Stimulated activated CD8-positive, alpha-beta memory T cell treated with anti-CD3 and anti-CD28 coated beads, Interleukin-12 subunit alpha, Interleukin-12 subunit beta, amount 100 ng/mL, for 4 hours (primary cell): ENCODE measurements at places on chromosomes 6 and 20.

- DNase-seq: no peak
Observed at GRCh38 chr6:3449750-3450305, 7.0 kb downstream of the SLC22A23 start.

DNA sequence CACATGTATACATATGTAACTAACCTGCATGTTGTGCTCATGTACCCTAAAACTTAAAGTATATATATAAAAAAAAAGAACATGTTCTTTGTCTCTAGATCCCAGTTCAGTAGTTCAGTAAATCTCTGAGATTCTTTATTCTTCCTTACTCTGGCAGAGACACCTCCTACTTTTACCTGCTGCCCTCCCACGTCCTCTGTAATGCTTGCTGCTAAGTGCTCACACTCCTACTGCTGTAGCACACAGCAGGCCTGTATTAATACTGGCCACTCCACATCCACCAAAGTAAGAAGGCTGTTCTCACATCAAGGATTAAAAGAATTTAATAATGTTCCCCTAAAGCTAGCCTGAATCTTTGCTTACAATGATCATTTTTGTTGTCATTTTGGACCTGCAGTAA, 648.4 kb upstream of the EYS start:
- no peak for DNase-seq

DNA sequence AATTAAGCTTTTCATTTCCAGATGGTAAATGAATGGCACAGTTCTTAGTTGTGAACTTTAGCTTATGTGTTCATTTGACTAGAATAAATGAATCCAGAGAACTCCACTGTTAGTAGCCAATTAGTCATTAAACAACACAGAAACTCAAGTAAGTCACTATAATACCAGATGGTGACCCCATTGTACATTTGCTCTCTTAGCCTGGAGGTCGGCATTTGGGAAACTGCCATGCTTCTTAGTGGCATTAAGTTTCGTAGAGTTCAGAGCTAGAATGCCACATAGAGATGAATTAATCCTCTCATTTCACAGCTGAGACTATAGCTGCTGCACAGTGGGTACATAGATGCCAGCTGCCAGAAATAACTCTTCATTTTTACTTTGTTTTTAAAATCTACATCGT, 10.8 kb upstream of the DTNBP1 start:
- DNase-seq: no peak

- no peak for DNase-seq
Observed at GRCh38 chr6:97029056-97029455, 104.5 kb downstream of the KLHL32 start.

DNA sequence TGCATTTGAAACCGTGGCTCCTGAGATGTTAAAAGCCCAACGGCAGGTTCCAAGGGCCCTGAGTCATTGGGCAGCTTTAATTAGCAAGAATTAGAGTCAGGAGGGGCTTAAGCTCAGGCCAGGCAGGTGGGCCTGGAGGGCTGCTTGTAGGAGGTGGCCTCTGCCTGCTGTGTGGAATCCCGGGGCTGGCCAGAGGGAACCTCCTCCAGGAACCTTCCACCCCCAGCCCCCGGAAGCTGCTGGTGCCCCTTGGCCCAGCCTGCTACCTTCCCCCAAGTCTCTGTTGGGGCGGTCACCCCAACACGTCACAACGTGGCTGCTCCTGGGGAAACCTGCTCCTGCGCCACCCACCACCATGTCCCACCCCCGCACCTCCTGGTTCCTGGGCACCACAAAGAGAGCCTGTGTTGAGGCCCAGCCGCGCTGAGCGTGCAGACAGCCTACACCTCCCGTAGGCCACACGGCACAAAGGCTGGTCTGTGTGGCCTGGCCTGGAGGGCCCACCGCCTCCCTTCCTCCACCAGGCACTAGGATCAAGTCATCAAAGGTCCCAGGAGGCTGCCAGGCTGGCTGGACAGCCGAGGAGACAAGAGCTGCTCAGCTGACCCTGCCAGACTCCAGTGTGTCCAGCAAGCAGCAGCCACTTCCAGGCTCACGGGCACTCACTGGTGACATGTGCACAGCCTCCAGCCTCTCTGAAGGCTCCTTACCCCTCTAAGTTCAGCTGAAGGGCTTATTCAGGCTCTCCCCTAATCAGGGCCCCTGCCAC, 86.3 kb downstream of the SNX5 start:
- DNase-seq: no peak

- no peak for DNase-seq
Observed at GRCh38 chr6:53524455-53524815, 20.5 kb downstream of the GCLC start.

DNA sequence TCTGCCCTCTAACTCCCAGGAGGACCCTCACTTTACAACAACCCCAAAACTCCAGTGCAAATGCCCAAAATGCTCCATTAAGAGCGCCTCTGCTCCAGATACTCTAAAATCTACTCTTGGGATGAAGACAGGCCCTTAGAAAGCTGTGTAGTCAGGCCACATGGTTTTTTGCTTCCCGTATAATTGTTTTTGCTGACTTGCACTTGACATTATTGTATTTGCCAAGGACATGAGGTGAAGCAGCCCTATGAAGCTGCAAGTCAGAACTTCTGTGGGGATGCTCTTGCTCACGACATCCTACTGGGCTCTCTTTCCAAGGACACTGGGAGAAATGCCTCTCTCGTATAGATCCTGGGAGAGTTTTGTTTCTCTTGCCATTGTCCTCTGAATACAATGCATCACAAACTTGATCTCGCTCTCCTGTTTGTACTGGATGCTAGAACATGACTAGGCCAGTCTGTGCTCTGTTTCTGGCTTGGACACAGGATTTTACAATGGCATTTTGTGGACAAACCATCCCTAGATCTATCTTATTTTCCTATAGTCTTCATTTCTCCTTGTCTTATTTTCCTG, 177.2 kb upstream of the DTNBP1 start:
- DNase-seq: no peak

- no peak for DNase-seq
Observed at GRCh38 chr6:75493400-75494064, at the start of gene FILIP1. Gene FILIP1 (minus strand): TSS chr6:75493800. CDS start chr6:75414972, 78,828 bp downstream.

DNA sequence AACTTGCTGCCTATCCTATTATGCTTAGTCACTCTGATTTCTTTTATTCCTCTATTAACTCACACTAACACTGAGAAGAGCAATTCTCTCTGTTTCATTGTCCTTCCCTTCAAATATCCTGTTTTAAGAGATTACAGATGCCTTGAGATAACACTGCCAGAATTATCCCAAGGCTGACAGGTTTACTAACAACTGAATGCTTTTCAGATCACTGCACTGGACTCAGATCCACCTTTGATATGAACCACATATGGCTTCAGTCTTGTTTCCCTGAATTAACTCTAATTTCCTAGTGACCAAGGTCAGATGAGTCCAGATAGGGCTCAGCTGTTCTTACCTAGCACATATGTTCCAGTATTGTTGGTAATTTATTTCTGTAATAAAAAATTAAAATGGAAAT, 633.1 kb downstream of the GRIK2 start:
- no peak for DNase-seq

DNA sequence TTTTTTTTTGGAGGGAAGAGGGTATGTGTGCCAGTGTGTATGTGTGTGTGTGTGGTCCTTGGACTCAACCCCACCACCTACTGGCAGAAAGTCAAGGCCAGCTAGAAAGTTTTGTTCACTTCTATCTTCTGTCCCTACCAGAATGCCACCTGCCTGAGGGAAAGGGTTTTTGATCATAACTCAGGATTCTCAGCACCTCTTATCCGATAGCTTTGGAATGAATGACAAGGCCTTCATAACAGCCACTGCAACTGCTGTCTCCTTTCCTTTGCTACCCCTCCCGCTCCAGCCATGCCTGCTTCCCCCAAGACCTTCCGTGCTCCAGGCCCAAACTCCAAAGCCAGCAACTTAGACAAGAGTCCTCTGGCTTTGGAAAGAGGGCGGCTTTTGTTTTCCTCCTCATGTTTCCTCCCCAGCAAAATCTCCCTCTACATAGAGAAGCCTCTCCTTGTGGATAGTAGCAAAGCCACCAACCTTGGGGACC, 18.7 kb downstream of the BTN3A1 start:
- DNase-seq: no peak

- no peak for DNase-seq
Observed at GRCh38 chr20:38935967-38936407, 9.8 kb downstream of the FAM83D start.

- no peak for DNase-seq
Observed at GRCh38 chr6:83169106-83169505, 24.0 kb downstream of the PGM3 start.

DNA sequence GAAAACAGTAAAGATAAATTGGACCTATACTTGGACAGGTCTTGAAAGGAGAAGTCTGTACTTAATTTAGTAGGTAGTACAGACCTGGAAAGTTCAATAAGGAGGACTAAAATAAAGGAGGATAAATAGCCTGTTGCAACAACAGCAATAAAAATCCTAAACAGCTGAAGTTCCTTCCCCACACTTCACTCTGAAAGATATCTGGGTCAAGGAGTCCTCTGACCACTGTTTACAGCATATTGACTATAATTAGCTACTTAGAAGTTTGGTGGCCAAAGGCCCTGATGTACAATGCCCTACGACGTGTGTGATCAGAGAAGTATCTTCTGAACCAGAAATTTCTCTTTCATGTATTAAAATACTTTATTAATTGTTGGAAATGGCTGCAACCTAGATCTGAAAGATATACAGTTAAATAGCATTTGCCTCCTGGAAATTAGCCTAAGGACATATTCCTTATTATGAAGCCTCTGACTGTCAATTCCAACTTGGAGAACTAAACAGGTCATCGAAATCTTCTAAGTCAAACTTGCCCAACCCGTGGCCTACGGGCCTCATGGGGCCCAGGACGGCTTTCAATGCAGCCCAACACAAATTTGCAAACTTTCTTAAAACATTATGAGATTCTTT, 82.8 kb downstream of the KIF13A start:
- no peak for DNase-seq

DNA sequence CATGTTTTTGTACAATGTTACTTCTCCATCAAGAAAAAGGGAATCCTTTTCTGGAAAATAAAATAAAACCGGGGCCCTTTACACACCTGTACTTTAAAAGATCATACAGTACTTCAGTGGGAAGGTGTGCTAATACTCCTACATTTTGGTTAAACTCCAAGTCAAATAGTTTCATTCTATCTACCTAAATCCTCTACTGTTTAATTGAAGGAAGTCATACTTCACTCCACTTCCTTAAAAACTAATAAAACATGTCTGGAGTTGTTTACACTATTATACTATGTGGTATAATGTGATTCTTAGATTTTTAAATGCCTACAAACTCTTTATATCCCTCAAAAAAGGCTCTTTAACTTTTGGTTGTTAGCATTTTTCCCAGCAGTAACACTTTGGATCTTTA, 18.6 kb upstream of the HBS1L start:
- no peak for DNase-seq

DNA sequence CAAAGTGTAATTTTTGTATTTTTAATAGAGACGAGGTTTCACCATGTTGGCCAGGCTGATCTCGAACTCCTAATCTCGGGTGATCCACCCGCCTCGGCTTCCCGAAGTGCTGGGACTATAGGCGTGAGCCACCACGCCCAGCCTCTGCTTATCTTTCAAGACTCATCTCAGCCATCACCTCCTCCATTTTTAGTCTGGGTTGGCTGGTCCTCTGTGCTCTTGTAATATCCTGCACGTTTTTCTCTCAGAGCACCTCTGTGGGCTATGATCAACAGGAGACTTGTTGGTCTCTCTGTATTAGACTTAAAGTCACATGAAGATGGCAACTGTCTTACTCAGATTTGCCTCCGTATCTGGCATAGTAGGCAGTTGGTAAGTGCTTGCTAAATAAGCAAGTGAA, 7.6 kb downstream of the NOTCH4 start:
- DNase-seq: no peak

- DNase-seq: no peak
Observed at GRCh38 chr20:32440069-32440757, 82.1 kb downstream of the ASXL1 start.

- DNase-seq: no peak
Observed at GRCh38 chr6:33839399-33840047, 35.7 kb upstream of the MLN start.

DNA sequence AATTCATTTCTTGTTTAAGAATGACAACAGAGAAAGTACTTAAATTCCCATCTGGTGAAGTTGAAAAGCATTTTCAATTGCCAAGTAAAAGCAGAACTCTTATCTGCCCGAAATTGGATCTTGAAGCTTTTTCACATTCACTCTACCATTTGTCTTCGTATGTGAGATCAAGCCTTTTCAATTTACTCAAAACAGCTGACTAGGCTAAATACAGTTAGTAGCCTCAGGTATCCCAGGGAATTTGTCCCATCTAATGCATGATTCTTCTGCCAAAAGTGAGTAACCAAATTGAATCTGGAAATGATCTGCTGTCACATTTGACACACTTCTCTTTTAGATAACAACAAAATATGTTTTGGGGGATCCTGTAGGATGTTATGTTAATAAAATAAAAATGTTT, 596.8 kb upstream of the HS3ST5 start:
- no peak for DNase-seq

DNA sequence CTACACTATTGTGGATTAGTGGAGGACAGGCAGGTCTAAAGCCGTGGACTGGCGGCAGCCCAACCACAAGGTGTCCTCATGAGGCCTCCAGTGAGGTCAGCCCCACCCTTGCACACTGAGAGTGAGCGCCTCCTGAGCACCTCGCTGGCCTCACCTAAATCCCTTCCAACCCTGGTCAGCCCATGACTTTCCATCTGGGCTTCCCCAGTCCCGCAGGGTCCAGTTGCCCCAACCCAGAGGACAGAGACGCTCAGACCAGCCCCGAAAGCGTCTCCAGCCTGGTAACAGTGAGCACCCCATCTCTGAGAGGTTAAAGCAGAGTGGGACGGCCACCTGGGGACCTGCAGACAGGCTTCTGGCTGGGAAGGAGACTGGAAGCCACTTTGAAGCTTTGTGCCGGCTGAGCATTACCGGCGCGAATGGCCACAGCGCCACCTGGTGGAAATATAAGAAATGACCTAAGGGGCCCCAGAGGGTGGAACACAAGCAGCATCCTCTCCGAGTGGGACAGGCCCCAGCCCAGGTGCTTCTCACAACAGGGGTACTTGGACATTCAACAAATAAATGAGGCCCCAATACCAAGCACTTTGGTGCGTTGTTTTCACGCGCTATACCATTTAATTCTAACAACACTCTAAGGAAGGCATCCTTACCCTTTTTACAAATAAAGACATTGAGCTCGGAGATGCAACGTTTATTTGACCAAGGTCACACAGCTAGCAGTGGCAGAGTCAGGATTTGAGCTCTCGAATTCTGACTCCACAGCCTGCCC, 65.7 kb upstream of the TOP1 start:
- DNase-seq: peak; percentile 57

- DNase-seq: no peak
Observed at GRCh38 chr6:73666393-73666792, 12.6 kb upstream of the SLC17A5 start.

- no peak for DNase-seq
Observed at GRCh38 chr20:47727909-47728361, 57.3 kb downstream of the SULF2 start.

DNA sequence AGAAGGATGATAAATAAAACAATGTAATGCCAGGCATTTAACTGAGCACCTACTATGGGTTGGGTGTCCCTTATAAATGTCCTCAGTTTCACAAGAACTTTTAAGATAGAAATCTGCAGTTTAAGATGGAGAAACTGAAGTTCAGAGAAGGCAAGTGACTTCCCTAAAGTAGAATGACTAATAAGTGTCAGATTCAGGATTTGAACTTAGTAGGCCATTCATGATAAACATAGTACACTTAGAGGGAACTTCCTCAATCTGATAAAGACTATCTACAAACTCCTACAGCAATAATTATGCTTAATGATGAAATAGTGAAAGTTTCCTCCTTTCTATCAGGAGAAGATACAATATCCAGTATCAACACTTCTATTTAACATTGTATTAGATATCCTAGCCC, 43.9 kb downstream of the NCR2 start:
- DNase-seq: no peak
